ENCODE measurements at places on chromosomes 5 and 9.

- DNase-seq, result no peak
These were observed 27.9 kb downstream of the LYRM7 start for GRCh38 chr5:131198625-131199024.

DNA sequence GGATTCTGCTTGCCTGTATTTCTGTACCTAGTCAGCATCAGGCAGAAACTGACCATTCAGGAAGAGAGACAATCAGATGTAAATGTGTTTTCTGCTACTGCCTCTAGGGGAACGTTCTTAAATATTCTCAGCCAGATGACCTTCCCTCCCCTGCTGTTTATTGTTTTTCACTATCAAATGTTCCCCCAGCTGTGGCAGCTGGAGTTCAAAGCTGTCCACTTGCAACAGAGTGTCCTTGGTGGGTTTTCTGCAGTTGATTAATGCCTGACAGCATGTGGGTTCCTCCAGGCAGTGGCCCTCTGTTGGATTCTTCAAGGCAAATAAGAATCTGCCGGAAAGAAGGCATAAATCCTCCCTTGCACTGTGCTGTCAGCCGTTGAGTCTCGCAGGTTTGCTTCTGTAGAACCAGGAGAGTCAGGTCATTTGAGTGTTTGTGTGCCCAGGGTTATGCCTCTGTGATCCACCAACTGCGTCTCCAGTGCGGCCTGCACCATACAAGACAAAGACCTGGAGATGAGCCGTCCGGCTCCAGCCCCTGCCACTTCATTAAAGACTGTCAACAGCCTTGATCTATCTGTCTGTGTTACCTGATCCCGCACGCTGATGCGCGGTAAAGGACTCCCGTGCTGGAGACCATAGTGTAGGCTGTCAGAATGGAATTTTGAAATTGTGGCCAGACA is 203.4 kb downstream of the GADD45G start:
- no peak for DNase-seq

GRCh38 chr9:126464694-126465441 is 138.2 kb downstream of the MVB12B start:
- DNase-seq, result no peak

- DNase-seq, result no peak
These were observed 152.7 kb upstream of the POC5 start for GRCh38 chr5:75869891-75870290.

DNA sequence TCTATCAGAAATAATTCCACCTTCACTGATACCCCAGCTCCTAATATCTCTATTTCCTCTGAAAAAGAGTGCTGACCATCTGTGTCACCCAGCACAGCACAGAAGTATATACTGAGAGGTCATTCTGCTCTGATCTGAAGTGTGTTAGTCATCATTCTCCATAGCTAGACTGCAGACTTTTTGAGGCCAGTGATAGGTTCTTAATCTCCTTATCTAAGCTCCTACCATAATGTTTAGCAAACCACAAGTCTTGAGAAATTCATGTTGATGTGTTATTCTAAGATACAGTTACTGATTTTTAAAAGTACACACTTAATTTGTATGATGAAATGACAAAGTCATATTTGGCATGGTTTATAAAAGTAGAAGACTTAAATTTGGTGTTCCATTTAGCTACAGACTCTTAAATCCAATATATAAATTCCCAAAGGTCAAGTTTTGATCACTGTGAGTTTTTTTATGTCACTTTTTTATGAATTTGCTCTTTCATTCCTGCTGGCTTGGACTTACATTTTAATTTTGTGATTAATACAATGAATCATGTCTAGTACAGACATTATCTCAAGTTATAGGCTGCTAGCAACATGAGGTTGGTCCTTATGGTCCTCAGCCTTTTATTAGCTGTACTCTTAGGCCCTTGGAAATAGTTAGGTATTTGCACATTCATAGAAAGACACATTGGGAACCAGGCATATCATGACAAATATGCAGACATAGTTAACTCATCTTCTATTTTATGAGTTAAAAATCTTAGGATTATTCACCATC is 380.8 kb downstream of the EBF1 start:
- DNase-seq, result no peak

- DNase-seq, result peak; percentile 63
These were observed 47.1 kb upstream of the MATR3 start for GRCh38 chr5:139246394-139246793.

- DNase-seq, result no peak
These were observed 98.4 kb downstream of the LIX1 start for GRCh38 chr5:97044052-97044451.

- no peak for DNase-seq
These were observed 45.0 kb upstream of the TNC start for GRCh38 chr9:115162946-115163345.

GRCh38 chr9:129637102-129637501 is 4.8 kb downstream of the ASB6 start:
- no peak for DNase-seq

GRCh38 chr9:7579351-7579750 is 220.2 kb downstream of the DMAC1 start:
- no peak for DNase-seq

DNA sequence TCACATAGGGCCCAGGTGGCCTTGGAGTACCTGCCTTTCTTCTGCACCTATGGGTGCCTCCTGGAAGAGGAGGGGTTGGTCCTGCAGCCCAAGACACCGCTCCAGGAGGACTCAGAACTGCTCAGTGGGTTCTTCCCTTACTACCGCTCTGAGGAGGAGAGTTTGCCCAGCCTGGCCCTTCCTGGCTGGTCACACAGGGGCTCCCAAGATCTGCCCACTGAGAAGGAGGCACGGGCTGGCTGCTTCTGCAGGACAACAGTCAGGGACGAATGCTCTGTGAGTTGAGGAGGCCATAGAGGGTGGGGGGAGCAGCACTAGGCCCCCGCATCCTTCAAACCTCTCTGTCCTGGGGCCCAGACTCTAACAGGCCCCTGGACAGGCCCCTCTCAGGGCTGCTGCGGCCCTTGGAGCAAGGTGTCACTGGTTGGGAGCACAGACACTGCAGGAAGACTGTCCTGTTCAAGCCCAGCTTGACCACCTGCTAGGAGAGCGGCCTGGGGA is 9.9 kb upstream of the SLC25A48 start:
- DNase-seq, result no peak

DNA sequence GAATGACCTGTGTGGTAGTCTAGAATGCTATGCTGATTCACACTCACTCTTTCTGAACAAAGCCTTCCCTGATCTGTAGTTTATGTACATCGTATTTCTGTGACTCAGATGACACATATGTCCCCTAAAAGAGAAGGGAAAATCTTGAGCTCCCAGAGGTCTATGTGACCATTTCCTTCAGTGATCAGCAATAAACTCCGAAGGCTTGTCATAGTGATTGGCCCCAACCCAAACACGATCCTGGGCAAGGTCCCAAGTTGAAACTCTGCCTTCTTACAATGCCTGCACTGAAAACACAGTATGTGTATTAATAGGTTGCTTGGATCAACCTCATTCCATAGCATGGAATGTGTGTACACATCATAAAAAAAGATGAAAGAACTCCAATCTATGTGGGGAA is 685.8 kb downstream of the MAT2B start:
- DNase-seq, result no peak

GRCh38 chr9:130478736-130479575 is 34.2 kb downstream of the ASS1 start:
- no peak for DNase-seq

GRCh38 chr5:57012511-57012910 is 60.6 kb upstream of the MIER3 start:
- no peak for DNase-seq

GRCh38 chr9:113957351-113957750 is 81.2 kb downstream of the ZNF618 start:
- DNase-seq, result no peak

GRCh38 chr5:154087260-154087659 is 48.5 kb downstream of the MFAP3 start:
- DNase-seq, result no peak

GRCh38 chr9:16412740-16413139 is 457.7 kb downstream of the BNC2 start:
- DNase-seq, result no peak

GRCh38 chr9:126618585-126619360 is 5.0 kb downstream of the LMX1B start:
- no peak for DNase-seq

DNA sequence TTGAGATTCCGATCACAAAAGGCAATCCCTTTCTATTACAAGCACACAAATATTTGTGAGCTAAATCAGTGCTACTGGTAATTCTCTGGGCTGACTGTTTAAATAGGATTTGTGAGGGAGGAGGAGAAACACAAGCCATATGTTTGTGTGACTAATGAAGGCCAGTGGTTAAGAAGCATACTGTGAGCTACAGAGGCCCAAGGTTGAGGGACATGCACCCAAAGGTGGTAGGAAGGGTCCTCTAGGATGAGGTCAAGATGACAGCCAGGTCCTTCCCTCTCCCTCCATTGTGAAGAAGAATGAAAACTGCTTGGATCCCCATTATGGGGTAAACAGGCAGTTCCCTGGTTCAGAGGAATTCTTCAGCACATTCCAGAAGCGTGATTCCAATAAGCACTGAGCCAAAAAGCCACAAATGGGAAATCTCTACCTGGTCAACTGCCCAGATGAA is 83.9 kb downstream of the SPOCK1 start:
- DNase-seq, result no peak

Data from activated CD4-positive, alpha-beta T cell treated with anti-CD3 and anti-CD28 coated beads for 4 hours (primary cell).